ENCODE measurements at places on chromosomes 13 and 19.
A peak's percentile ranks its signal among the peaks of the same experiment; 100 is the strongest.

GRCh38 chr13:109331011-109331433 lies 455.4 kb downstream of the IRS2 start:
- no peak for DNase-seq

GRCh38 chr19:1362387-1363257 lies 21.1 kb upstream of the NDUFS7 start:
- no peak for DNase-seq

GRCh38 chr19:50657712-50658440 lies 8.6 kb downstream of the C19orf81 start:
- peak; percentile 100 for DNase-seq

GRCh38 chr13:38262211-38262610 lies 87.4 kb upstream of the UFM1 start:
- no peak for DNase-seq

GRCh38 chr13:53174545-53174944 lies 145.9 kb downstream of the OLFM4 start:
- DNase-seq: no peak

DNA sequence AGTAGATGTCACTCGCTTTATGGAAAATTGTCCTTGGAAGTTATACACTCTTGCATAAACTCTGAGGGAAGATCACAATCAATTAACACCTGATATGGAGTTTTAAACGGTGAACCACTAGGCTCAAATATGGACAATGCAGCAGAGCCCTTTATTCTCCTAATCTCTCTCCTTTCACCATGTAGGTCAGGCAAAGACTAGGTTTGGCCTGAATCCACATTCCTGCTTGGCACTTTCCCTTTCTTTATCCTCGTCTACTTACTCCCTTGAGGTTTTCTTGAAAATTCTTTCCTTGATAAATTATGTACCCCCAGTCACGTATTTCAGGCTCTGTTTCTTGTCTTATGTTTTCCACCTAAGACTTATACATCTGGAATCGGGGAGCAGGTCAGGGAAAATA lies 751.7 kb downstream of the DACH1 start:
- peak; percentile 52 for DNase-seq

- peak; percentile 7 for DNase-seq
These were observed 844.7 kb upstream of the MIR17HG start for GRCh38 chr13:90502762-90503161.

DNA sequence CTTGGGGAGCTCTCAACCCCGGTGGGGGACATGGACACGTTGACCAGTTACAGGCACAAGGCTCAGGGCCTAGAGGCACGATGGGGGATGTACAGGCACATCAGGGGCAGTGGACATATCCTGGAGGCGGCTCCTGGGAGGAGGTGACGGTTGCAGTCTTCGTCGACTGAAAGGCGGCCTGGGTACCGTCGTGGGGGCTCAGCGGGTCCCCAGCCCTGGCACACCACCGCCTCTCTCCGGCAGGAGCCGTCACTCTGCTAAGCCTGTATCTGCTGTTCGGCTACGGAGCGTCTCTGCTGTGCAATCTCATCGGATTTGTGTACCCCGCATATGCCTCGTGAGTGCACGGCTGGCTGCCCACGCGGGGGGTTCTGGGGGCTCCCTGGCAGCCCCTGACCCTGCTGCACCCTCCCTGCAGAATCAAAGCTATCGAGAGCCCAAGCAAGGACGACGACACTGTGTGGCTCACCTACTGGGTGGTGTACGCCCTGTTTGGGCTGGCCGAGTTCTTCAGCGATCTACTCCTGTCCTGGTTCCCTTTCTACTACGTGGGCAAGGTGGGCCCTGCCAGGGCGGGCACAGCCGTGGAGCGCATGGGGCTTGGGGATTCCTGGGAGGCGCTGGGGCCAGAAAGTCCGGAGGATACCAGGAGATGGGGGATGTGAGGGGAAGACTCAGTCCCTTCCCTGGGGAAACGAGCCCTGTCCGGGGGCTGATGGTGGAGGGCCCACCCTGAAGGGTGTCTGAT lies 4.2 kb downstream of the REEP6 start:
- no peak for DNase-seq

DNA sequence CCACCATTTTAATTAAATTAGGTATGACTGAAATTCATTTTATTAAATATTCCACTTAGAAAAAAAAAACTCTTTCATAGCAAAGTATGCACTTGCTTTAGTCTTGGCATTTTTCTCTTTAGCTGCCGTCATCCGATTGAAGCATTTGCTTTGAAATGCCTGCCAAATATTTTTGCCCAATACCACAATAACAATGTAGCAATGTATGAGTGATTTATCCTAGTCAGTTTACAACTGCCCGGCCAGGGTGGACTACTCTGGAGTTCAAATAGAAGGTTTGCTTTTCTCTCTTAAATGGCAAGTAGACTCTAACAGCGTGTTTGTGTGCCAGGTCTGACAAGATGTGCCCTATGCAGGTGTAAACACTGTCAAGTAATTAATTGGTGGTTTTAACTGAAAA lies 675.3 kb upstream of the SGCG start:
- DNase-seq: no peak

DNA sequence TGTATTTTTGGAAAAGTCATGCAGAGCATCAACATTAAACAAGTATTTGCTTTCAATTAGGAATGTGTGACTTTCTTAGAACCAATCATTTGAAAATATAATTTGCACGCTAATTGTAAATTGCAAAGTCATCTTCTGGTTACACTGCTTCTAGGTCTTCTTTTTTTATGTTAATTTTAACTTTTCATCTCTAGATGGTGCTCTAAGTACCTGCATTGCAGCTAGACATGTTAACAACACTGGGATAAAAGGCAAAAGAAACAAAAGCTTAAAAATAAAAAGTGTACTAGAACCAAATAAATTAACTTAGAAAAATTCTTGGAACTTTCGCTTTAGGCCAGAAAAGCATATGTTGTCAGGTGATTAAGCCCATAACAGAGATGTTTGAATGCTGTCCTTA lies 2758.2 kb downstream of the PCDH9 start:
- DNase-seq: peak; percentile 46

DNA sequence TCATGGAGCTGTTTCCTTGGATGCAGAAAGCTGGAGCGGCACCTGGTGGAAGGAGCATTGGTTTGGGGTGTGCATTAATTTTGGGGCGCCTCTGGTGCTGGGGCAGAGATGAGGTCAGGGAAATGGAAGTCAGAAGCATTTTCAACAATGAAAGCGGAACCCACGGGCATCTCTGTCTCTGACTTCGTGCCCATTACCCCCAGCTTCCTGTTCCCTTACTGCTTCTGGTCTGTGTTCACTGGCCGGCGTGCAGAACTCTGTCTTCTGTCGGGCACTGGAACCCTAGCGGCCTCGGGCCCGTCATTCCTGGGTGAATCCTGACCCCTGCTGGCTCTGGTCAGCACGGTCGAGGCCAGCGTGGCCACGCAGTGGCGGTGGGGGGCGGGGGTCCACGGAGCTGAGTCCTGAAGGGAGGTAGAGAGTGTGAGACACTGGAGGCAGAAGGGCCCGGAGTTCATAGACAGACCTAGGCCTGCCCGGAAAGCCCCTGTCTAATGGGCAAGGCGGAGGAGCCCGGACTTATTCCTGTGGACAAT lies 7.9 kb upstream of the LINGO3 start:
- peak; percentile 68 for DNase-seq

DNA sequence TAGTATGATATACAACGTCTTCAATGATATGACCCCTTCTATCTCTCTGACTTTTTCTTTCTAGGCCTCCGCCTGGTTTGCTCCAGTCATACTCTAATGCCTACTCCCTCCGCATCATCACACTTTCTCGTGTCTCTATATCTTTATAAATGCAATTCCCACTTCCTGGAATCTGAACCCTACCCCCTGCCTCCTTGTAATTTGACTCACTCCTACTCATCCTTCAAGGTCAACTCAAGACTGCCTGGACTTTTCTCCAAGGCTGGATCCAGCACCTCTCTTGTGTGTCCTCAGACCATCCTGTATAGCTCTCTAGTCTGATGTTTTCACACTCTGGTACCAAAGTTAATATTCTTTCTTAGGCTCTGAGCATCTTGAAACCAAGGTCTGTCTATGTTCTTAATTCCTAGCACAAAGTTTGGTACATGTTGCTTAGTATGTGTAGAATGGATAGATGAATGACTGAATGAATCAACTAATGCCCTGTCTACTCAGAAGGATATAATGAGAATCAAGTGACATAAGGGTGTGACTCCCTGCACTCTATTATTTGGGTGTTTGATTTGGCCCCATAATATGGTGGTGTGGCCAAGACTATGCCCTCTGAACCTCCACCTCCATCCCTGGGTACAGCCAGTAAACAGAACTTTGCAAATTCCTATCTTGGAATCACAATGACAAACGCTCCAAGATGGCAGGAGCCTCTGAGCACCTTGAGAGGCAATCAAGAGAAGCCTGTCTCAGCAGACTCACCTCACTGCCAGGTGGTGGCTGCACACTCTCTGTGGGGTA lies 74.3 kb upstream of the SERP2 start:
- peak; percentile 8 for DNase-seq

GRCh38 chr13:100600915-100601314 lies 12.3 kb upstream of the GGACT start:
- no peak for DNase-seq

GRCh38 chr13:99196466-99197116 lies 4.1 kb upstream of the UBAC2 start:
- no peak for DNase-seq

GRCh38 chr13:110379905-110380341 lies 72.8 kb downstream of the COL4A2 start:
- DNase-seq: peak; percentile 89

DNA sequence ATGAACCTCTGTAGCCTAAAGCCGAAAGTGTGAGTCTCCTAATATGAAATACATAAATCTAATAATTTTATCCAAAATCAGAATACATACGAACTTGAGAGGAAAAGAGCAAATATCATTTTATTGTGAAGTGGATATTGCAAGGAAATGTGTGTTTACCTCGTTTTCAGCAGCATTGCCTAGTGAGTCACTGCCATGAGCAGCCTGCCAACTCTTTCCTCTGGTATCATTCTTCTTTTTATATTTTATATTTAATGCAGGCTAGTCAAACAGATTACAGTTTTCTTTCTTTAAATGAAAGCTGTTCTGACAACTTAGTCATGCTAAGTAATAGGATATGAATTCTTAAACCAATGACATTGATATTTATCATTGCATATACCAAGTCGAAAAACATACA lies 44.2 kb downstream of the EDNRB start:
- no peak for DNase-seq

DNA sequence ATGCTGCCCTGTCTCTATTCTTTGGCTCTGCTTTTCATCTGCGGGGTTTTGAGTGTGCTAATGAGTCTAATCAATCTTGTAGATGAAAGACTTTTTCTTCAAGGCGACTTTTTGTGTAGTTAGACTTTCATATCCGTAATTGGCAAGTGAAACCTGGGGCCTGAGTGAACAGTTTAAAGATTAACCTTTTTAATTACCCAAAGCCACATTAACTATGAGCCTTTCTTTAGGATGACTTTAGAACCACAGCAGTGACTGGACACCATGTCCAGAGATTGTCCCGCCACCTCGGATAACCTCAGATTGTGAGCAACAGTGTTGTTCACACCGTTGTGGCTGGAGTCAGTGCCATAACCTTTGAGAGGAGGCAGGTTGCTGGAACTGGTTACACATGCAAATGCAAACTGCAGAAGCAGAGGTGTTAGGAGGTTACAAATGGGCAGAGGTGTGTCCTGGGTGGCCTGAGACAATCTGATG lies 58.7 kb downstream of the SIAH3 start:
- DNase-seq: no peak

DNA sequence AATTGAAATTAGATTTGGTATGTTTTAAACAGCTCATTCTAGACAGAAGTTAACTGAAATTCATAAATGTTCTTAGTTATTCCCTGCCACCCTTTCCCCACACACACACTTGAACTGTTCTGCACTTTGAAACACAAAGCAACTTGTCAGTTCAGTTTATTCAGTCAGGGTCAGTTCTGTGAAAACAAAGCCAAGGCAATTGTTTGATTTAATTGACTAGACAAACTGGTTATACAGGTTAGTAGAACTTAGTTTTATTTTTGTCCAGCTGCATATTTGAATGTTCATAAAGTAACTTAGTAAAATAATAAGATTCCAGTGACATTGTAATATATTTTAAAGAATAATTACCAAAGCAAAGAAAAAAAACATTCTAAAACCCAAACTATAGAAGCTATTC lies 98.3 kb upstream of the KLF5 start:
- no peak for DNase-seq

DNA sequence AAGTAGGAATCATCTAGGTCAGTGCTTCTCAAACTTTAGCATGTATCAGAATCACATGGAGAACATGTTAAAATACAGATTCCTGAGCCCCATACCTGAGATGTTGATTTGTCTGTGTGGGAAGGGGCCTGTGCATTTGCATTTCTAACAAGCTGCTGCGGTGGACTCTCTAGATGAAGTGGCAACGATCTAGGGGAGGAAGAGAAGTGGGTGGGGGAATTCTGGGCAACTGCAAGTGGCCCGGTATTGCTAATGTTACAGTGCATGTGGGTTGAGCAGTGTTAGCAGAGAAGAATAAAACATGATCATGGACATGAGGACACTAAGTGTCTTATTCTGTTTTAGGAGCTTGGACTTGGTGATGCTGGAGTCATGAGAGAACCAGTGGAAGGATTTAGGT lies 329.0 kb downstream of the OLFM4 start:
- no peak for DNase-seq

DNA sequence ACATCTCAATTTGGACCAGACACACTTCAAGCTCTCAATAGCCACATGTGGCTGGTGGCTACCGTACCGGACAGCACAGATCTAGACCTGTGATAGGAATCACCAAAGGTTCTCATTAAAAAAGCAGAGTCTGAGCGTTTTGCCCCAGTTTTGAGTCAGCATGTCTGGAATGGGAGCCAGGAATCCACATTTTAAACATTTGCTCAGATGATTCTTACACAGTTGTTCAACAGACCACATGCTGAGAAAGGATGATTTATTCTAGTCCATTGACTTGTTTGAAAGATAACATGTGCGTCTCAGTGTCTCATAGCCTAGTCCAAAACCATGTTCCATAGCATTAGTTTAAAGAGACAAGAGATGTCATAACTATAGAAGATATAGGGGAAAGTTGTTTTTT lies 53.4 kb downstream of the FLT3 start:
- DNase-seq: no peak
